Daoy (cell line): ENCODE measurements at places on chromosomes 13 and 19. TPM values are rescaled to one million over a fixed set of nuclear protein-coding genes. Genes with fewer than 3 reads are reported as not detected.

Gene CLDND2
- not detected in 2 replicates for total RNA-seq

Gene ZNF726
- 8.9 and 13.9 TPM in 2 replicates for total RNA-seq

Gene SCEL
- total RNA-seq, result 0.29 TPM in 1 of 2 replicates, not detected in the other

Gene CCDC194
- total RNA-seq, result 0.69 TPM in 1 of 2 replicates, not detected in the other

Gene APOC4
- not detected in 2 replicates for total RNA-seq

Gene GRK1
- total RNA-seq, result not detected in 2 replicates

Gene ZNF580
- total RNA-seq, result 1.8 and 2.4 TPM in 2 replicates

Gene SPIB
- total RNA-seq, result not detected in 2 replicates

Gene CDX2
- not detected in 2 replicates for total RNA-seq

Gene FCER2
- not detected in 2 replicates for total RNA-seq

Gene TSC22D1
- 47.3 and 73.0 TPM in 2 replicates for total RNA-seq

Gene OR10H1
- total RNA-seq, result not detected in 2 replicates

Gene ALOX5AP
- total RNA-seq, result 2.3 and 6.2 TPM in 2 replicates
